ENCODE measurements at places on chromosomes 5 and 9.

GRCh38 chr9:33714989-33715388, 80.4 kb upstream of the PRSS3 start:
- no peak for DNase-seq

DNA sequence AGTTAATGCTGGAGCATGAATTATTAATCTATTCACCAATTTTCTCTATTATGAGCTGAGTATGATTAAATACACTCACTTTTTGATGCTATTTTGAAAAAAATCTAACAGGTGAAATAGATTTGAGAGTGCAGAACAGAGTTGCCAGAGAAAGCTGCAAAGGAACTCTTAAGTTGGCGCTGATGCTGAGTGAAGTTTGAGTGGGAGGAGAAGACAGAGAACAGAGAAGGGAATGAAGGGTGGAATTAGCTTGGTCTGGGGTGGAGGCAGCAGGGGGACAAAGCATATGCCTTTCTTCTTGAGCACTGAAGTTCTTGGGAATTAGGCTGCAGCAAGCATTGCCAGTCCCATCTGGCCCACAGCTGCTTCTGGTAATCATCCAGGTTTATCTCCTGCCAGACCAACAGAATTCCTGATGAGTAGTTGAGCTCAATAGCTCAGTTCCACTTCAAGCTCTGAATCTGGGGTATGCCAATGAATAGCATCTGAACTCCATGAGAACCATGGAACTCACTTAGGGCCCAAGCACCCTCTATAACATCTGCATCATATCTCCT, 290.1 kb downstream of the HINT1 start:
- DNase-seq: no peak

- DNase-seq: no peak
Measured at GRCh38 chr5:68534131-68534940, 318.8 kb downstream of the PIK3R1 start.

- no peak for DNase-seq
Measured at GRCh38 chr5:154320224-154321089, 125.3 kb upstream of the SAP30L start.

DNA sequence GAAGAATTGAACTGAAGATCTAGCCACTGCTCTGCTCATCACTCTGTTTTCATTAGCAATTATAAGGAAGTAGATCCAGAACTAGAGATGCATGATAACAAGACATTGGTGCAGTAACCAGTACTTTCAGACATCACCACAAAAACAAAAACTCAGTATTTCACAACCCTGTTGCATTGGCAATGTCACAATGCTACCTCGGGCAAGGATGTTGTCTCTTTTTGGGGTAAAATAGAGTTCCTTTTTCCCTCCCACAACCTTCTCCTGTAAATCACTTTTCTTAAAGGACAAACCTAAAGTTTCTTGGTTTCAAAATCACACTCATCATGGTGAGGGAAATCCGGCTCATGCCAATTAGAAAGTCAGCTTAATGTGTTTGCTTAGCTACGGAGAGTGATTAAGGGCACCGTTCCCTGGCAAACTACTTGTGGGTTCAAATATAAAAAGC, 420.1 kb upstream of the MEF2C start:
- DNase-seq: no peak
